ENCODE measurements at places on chromosomes 2 and 18.

DNA sequence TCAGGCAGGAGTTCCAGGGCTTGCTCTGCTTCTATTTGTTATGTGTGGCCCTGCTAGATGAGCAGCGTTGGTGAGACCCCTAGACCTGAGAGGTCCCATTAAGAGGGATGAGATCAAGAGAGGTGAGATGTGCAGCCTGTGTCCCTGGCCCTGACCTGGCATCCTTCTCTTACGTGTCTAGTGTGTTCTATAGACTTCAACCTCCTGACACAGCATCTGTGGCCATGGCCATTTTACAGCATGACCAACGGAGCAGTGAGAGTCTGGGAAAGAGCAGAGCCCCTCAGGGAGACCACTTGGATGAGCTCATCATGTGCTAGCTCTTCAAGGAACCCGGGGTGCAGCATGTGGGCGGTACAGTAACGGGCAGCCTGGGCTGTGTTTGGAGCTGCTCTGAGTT, 32.7 kb upstream of the ASPRV1 start:
- DNase-seq: no peak

DNA sequence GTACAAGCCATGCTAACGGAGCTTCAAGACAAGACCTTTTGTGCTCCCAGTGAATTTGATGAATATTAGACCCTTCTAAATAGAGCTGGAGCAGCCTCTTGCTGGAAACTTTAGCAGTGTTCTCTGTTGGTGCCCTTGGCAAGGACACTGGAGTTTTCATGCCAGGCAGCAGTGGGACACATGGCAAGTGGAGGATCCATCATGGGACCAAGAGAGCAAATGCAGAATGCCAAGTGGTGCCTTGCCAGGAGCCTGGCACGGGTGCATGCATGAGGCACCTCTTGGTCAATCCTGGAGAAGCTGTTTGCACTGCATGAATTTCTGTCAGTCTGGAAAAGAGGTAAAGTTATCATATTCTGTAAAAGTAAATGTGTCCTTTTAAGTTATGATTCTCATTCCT, 59.1 kb downstream of the NETO1 start:
- DNase-seq: no peak

DNA sequence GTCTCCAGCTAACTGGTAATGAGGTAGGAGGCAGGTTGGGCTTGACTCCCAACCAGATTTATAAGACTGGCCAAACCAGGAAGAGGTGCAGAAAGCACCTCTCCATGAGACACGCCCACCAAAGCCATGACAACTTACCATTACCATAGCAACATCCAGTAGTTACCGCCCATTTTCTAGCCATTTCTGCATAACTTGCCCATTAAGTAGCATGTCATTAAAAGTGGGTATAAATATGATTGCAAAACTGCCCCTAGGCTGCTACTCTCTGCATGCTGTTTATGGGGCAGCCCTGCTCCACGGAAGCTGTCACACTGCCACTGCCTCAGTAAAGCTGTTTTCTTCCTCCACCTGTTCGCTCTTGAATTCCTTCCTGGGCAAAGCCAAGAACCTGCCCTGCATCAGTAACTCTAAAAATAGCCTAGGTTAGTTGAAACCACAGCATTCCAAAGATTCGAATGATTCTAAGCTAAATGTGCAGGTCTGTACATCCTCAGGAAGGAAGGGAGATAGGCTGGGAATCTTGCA, 131.9 kb downstream of the ATL2 start:
- no peak for DNase-seq

DNA sequence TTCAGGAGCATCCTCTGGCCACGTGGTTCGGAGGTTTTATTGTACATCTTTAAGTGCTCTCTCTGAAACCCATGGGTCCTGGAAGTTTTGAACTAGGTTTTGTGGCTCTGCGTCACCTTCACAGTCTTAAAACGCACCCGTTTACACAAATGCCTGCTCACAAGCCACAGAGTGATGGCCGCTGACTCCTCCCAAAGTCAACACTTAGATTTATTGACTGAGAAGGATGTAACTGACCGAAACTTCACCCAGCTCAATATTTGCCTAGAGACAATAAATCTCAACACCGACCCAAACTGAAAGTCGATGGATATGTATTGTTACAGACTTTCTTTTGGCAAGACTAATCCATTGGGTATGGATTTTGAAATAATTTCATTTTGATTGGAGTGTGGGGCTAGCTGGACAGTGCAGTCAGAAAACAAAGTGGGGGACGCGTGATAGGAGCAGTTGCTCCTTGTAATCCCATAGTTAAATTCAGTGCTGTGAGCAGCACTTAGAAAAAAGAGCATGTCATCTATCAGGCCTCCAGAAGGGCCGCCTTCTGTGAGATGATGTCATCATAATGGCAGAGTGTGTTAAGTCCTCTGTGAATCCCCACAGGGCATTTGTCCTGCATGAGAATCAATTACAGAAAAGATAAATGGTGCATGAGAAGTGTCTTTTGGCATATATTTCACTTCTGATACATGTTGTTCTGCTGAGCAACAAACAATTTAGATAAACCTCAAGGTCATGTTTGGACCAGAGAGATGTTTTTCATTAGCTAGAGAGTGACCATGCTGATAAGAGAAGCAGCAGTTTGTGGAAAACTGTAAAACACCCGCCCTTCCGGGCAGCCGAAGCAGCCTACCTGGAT, 183.7 kb downstream of the INO80D start:
- no peak for DNase-seq

- no peak for DNase-seq
These were observed 181.1 kb upstream of the RGPD4 start for GRCh38 chr2:107645586-107645985.

DNA sequence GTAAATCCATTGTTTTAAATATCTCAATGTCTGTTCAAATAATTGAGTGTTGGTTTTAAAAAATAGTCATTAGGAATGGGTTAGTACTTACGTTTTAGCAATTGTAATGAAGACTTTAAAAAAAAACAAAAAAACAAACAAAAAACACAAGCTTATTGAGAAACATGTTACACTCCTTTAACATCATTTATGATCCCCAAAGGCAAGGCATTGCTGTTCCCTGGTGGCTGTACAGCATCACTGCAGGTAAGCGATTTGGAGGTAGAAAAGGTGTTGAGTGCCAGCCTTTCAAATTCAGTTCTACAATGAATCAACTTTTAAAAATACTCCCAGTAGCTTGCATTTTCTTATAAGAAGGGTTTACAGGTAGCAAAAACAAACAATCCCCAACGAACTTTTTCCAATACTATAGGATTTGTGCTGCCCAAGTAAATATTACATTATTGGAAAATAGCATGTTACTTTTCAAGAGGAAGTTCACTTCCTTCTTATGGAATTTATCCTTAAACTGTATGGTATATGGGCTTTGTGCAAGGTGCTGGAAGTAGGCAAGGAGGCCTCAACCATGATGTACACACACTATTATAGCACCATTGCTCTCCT, 27.5 kb downstream of the CNRIP1 start:
- DNase-seq: no peak

GRCh38 chr2:71001981-71002570, 7.4 kb upstream of the TEX261 start:
- DNase-seq: no peak

- no peak for DNase-seq
These were observed 2.0 kb upstream of the TBC1D8 start for GRCh38 chr2:101153077-101153707.

- DNase-seq: no peak
These were observed 1202.9 kb upstream of the CELF4 start for GRCh38 chr18:38768504-38768903.

DNA sequence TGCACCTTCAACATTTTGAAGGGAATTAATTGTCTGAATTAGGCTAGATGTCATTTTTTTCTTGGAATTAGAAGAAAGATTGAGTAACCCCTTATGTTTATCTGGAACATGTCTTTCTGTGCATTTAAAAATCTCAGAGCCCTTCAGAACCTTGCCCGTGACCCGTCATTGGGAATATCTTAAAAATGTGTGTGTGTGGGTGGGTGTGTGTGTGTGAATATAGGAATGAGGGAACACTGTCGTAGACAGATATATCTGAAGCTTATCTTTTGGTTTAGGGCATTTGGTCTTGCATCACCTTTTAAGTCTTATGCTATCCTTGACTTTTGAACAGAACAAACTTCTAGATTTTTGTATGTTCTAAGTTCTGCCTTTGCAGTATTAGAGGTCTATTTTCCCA, 13.5 kb upstream of the IL1RL1 start:
- DNase-seq: no peak

DNA sequence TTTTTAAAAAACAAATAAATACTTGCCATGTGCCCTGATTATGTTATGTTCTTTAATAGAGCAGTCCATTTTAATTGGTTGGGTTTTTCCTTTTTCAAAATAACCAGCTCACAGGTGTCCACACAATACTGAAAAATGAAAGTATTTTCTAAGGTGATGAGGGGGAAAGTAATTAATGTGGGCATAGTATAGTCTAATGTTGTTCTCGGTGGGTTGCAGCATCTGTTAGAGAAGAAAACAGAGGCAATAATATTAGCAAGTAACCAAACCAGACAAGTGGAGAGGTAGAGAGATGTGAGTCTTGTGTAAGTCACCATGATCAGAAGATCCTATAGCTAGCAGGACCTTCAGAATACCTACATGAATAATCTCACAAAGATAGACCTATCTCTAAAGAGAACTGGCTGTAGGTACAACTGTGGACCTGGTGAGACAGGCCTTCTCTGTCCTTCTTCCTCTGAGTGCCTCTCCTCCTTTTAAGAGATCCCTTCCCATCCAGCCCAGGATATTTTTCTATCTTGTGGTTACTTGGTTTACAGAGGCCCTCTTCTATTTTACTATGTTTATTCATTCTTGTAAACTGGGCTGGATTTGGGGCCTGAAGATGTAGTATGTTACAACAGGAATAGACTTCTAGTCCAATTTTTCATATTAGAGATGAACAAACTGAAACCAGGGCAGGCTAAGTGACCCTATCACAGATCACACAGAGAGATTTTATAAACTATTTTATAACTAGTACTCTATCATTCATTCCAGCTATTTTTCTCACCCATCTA, 67.1 kb upstream of the MSTN start:
- DNase-seq: no peak

GRCh38 chr2:127034051-127034450, 72.9 kb downstream of the BIN1 start:
- DNase-seq: no peak

GRCh38 chr2:98895901-98896300, 40.1 kb downstream of the CRACDL start:
- DNase-seq: no peak

- no peak for DNase-seq
These were observed 37.8 kb upstream of the MRPL19 start for GRCh38 chr2:75608684-75609333.

DNA sequence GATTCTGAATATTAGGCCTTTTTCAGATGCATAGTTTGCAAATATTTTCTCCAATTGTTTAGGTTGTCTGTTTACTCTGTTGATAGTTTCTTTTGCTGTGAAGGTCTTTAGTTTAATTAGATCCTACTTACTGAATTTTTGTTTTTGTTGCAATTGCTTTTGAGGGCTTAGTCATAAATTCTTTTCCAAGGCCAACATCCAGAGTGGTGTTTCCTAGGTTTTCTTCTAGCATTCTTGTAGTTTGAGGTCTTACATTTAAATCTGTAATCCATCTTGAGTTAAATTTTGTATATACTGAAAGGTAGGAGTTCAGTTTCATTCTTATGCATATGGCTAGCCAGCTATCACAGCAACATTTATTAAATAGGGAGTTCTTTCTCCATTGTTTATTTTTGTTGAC, 404.8 kb downstream of the LNPK start:
- DNase-seq: no peak

DNA sequence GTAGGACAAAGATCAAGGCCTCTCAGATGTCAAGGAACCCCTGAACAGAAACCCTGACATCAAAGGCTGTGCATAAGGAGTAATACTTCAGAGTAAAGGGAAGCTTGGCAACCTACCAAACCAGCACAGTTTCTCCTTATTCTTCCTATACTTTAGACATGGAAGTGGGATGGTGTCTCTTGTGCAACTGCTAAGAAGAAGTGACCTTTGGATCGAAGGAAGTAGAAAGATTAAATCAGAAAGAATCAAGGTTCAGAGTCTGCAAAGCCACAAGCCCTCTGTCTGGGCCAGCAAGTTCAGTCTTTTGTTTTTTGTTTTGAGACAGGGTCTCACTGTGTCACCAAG, 66.2 kb upstream of the SLC39A10 start:
- no peak for DNase-seq

GRCh38 chr2:10406016-10406415, 42.1 kb downstream of the ODC1 start:
- no peak for DNase-seq

GRCh38 chr2:71884303-71885042, 263.2 kb downstream of the CYP26B1 start:
- no peak for DNase-seq

- DNase-seq: no peak
These were observed 536 bp downstream of the ELP2 start for GRCh38 chr18:36130039-36130831.

DNA sequence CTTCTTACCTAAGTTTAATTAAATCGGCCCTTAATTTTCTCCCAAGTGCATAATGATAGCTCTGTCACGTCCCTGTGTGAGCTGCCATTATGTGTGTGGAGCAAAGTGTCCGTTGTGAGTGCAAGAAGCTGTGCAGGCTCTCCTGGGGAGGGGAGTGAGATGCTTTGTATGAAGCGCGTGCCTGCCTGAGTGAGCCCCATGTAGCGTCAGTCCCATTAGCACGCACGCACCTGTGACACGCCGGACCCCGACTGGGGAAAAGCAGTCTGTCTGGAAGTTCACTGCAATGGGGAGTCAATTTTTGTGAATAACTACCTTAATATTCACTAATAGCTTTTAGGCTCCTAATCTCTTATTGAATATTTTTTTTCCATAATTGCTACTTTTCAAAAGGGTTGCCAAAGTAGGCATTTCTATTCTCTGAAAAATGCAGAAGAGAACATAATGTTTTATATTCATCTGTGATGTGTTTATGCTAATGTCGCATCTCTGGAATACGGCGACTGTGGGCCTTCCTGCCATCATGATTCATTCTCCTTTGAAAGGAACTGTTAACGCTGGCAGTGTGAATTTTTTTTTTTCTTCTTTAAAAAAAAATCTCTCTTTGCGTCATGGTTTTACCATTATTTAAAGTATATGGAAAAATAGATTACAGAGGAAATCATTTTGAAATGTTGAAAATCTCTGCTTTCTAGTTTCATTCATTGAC, 157.7 kb downstream of the COL4A4 start:
- DNase-seq: no peak

GRCh38 chr2:28991021-28991420, 9.9 kb downstream of the TOGARAM2 start:
- no peak for DNase-seq

DNA sequence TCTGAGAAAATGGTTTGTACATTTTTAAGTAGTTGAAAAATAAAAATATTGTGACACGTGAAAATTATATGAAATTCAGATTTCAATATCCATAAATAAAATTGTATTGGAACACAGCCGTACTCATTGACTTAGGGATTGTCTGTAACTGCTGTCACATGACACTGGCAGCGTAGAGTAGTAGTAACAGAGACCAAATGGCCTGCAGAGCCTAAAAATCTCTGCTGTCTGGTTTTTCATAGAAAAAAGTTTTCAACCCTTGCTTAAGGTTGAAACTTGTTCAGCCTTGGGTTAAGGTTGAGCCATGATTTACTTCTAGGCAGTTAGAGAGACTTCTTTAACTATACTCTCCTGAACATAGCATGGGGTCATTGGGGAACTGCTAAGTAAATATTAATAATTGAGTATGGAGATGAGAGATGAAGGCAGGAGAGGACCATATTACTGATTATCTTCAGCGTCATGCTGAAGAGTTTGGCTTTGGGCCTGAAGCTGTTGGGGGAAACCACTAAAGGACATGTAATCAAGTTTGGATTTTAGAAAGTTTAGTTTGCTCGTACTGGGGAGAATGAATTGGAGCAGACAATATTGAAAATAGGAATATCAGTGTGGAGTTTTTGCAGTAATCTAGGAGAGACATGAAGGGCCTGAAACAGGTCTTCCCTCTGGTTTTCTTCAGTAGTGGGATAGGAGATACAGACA, 16.2 kb downstream of the EML4 start:
- no peak for DNase-seq

Measured in stimulated activated CD8-positive, alpha-beta memory T cell treated with anti-CD3 and anti-CD28 coated beads, Interleukin-15, amount 100 ng/mL, for 1 hour (primary cell).